ENCODE measurements at places on chromosomes 3 and 15.

DNA sequence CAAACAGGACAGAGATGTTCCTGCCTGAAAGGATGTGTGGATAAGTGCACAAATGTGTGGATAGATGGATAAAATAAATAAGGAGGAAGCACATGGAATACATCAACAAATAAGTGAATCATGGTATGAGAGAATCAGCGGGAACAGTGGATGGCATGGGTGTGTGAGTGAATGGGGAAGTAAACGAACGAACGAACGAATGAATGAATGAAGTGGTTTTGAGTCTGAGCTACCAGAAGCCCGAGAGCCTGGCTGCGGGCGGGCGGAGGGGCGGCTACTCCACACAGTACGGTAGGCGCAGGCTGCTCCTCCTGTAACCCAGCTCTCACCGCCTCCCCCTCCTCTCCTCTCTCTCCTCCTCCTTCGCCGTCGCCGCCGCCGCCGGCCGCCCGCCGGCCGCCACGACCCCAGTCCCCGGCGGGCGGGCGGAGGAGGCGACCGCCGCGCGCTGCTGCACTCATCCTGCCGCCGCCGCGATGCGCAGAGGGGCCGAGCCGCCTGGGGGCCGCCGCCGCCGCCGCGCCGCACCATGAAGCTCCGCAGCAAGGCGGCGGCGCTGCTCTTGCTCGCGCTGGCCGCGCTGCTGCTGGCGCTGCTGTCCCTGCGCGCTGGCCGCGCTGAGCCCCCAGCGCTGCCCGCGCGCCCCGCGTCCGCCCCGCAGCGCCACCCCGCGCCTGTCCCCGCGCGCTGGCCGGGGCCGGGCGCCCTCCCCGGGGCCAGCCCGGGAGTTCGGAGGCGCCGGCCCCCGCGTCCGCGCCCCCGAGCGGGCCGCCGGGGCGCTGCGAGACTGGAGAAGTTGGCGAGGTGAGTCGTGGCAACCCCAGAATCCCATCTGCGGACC, at the start of gene GXYLT2:
GXYLT2 (plus strand) TSS at position 342 of the 841 bp plus-strand sequence; CDS start at position 530, 188 bp downstream.
- DNase-seq = no peak

DNA sequence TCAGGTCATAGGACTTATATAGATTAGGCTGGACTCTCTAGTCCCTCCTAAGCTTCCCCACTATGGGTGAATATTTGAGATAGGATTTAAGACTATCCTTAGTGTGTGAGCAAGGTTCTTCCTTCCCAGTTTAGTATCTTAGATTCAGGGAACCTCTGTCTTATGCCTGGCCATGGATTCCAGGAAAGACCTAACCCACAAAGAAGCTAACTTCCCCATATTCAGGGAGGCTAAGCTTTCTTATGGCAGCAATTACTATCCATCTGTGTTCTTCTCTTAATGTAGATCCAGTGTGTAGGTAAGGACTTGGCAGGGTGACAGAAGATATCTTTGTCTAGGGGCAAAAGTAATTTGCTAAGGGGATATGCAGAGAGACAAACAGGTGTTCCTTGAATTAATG, 25.5 kb upstream of the PIK3R4 start:
- DNase-seq = no peak

GRCh38 chr3:180875124-180875698, 37.3 kb upstream of the FXR1 start:
- DNase-seq = no peak

DNA sequence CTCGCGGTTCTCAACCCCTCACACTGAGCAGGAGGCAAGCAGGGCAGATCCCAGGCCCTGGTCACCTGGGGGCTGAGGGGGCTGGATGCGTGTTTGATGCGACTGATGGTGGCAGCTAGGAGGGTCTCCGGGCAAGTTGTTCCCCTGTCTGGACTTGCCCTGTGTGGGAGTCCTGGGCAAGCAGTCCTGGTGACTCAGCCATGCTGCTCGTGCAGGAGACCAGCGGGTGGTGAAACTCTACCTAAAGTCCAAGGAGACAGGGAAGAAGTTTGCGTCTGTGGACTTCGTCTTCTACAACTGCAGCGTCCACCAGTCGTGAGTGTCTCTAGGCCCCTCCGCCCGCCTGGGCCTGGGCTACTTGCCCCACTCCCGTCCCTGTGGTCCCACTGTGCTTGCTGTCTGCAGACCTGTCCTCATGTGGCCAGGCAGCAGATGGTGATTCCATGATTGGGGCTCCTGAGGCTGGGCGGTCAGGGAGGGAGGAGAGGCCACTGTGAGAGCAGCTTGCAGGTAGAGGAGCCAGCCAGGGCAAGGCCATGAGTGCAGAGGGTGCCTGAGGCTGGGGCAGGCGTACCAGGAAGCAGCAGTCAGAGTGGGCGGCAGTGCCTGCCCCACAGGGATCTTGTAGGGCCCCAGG, 23.1 kb downstream of the PLXNA1 start:
- no peak for DNase-seq

GRCh38 chr3:28206479-28206878, 34.9 kb upstream of the CMC1 start:
- no peak for DNase-seq

GRCh38 chr3:73072634-73073033, 11.2 kb downstream of the EBLN2 start:
- no peak for DNase-seq

DNA sequence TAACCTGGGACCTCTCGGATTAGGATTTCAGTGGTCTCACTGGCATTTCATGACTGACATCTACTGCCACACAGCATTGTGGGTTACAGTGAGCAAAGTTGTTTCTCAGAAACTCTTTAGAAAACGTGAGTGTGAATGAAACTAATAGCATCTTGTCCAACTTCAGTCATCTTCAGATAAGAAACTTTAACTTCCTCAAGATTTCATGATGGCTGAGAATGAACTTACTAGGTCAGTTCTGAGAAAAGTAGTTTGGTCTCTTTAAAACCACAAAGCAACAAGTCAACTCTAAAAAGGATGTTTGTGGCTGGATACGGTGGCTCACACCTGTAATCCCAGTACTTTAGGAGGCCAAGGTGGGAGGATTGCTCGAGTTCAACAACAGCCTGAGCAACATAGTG, 14.2 kb upstream of the HOMER2 start:
- no peak for DNase-seq

GRCh38 chr3:60856257-60857046, 394.8 kb downstream of the FHIT start:
- no peak for DNase-seq

DNA sequence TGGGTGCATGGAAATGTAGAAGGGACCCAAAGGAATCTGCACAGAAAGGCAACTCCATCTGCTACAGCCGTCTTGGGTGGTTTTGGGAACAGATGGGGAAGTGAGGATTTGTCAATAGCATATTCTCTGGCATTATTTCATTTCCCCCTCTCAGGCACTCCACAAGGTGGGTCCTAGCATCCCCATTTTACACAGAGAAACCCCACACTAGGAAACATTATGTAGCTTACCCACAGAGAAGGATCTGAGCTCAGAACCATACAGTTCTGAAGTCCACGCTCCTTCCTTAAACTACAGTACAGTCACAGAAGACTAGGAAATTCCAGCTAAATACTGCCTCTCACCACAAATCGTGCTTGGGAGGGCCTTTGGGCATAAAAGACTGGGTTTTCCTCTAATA, 61.2 kb upstream of the CTNNB1 start:
- DNase-seq = no peak

DNA sequence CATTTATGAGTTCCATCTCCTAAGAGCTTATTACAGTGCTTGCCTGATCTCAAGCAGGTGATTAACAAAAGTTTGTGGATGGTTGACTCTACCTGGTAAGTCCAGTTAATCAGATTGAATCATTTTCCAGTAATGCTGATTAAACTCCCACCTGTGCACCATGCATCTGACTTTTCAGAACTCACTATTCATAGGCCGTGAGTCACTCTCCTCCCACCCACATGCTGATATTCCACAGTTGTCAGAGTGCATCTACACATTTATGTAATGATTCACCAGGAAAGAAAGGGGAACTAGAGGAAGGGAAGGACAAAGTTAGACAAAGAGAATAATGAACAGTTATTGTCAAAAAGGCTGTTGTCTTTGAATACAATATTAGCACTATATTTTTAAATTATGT, 106.2 kb upstream of the UBE3A start:
- no peak for DNase-seq

- no peak for DNase-seq
Observed at GRCh38 chr15:67685716-67686115, 139.6 kb upstream of the SKOR1 start.

DNA sequence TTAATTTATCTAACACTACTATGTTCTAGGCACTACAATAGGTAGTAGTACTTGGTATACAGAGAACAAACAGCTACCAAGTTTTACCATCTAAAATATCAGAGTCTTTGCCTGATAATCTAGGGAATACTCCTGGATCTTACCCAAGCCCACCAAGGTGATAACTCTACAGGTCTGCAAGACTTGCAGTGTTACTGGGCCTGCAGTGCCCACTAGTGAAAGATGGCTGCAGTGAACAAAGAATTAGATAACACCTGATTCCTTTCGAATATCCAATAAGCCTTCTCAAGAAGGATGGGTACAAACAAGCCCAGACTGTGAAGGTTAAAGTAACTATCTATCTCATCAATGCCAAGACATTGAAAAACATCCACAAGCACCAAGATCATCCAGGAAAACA, 317.0 kb upstream of the DCBLD2 start:
- DNase-seq = no peak

DNA sequence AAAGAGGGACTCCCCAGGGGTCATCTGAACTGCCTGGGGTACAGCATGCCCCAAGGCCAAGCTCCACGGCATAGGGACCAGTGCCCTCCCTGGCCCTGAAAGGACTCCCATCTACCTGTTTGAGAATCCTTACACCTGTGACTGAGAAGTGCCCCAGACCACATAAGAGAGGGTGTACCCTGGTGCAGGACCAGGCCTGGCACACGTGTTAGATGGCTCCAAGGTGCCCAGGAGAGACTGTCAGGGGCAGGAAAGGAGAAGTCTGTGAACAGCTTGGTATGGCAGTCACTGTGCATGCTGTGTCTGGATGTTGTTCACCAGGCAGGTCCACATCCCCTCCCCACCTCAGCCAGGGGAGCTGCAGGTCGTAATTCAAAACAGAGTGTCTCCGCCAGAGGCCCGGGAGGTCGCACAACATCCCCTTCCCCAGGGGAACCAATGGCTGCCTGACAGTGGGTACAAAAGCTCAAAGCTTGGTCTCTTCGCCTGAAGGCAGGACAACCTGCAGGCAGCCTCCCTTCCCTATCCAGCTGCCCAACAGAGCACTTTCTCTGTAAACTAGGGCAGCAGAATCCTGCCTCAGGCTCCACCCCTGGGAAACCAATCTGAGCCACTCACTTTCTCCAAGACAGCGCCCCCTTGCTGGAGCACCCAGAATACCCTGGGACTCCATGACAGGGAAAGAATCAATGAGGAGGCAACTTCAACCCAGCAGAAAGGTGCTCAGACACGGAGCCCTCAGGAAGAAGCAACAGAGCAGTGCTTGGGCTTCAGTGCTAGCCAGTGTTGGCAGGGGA, 3.9 kb downstream of the NUP210 start:
- no peak for DNase-seq

DNA sequence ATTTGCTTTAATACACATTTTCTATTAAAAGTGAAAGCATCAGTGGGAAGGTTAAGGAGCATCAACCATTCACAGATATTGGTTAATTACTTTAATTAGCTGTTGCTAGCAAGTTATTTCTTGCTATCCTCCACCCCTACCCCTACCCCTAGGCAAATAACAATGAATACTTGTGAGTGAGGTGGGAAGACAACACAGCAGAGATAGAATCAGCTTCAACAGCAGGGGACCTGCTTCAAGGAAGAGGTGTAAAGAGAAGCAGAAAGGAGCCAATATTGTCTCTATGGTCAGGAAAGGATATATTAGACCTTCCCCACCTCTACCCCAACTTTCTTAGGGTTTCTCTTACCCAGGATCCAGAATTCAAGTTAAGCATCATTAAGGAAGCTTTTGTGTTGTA, 149.4 kb downstream of the SNRK start:
- no peak for DNase-seq

- no peak for DNase-seq
Observed at GRCh38 chr3:113228498-113229286, 17.3 kb downstream of the BOC start.

GRCh38 chr15:36501063-36501678, 78.3 kb upstream of the CDIN1 start:
- DNase-seq = no peak

- no peak for DNase-seq
Observed at GRCh38 chr3:9730657-9731205, 804 bp upstream of the BRPF1 start.

GRCh38 chr15:40928821-40929659, at the start of gene DLL4:
DLL4 (plus strand) TSS chr15:40929340; CDS start chr15:40929669, 329 bp downstream.
- no peak for DNase-seq

DNA sequence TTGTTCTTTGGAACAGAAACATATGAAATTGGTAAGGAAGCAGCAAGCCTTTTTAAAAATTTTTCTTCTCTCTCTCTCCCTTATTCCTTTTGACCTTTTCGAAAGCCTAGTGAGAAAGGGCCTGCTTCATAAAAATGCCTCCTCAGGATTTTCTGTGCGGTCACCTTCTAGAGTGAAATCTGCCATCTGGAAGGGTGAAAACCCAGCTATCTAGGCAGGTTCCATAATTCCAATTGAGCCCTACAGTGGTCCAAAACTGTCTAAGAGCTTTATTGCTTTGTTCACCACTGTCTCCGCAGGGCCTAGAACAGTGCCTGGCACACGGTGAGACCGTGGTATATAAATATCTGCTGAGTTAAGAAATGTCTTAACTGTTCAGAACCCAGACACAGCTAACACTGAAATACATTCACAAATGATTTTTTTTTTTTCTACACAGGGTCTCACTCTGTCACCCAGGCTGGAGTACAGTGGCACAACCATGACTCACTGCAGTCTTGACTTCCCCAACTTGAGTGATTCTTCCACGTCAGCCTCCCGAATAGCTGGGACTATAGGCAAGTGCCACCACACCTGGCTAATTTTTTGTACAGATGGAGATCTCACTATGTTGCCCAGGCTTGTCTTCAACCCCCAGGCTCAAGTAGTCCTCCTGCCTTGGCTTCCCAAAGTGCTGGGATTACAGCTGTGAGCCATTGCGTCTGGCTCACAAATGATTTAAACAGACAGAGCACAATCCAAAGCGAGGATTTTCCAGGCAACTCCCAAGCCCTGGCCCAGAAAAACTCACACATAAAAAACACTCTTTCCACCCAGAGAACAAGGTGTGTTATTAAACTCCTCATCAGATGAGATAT, 64.4 kb downstream of the FRMD4B start:
- no peak for DNase-seq
